ENCODE measurements at places on chromosomes 5 and 9.

DNA sequence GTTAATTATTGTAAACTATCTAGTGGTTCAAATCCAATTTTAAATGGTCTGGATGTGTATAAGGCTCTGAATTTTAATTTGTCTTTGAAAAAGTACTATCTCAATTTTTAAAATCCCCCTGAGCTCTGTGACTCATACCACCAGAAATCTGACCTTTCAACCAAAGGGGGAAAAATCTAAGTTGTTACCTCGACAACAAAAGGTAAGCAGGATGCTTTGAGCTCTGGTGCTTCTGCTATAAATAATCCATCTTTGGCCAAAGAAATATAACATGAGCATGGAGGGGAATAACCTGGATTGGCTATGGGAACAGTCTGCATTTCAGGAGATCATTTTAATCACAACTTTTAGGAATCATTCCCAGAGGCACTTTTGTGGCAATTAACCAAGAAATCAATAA lies 76.3 kb upstream of the PCSK1 start:
- no peak for DNase-seq

DNA sequence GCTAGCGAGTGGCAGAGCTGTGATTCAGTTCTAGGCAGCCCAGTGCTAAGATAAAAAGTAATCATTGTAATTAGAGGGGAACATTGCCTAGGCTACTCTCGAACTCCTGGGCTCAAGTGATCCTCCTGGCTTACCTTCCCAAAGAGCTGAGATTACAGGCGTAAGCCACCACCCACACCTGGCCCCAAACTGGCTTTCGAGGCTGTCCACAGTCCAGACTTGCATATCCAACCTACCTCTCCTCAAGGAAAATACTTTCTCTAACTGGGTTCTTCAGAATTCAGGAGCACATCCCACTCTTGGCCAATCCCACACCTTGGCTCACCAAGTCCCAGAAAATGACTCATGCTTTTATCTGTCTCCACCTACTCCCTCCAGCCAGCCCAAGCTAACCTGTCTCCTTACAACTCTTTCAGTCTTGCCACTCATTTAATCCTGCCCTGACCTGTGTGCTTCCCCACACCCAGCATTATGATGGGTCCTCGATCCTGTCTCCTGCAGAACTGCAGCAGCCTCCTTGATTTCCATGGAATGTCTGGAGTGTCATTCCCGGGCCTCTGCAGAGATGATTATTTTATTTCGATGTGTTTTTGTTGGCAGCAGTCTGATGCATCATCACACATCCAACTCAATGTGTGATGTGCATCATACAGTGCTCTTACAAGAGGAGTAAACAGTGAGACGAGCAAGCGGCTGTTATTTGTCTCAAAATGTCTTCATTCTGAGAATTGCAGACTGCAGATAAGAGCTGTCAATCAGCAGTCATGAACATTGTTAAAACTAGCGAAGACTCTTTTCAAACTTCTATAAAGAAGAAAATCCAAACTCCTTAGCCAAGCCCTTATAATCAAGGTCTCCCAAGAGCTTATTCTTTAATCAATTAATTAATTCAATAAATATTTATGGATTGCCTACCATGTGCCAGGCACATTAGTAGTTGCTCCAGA lies 167.3 kb downstream of the SEC61B start:
- DNase-seq = no peak

DNA sequence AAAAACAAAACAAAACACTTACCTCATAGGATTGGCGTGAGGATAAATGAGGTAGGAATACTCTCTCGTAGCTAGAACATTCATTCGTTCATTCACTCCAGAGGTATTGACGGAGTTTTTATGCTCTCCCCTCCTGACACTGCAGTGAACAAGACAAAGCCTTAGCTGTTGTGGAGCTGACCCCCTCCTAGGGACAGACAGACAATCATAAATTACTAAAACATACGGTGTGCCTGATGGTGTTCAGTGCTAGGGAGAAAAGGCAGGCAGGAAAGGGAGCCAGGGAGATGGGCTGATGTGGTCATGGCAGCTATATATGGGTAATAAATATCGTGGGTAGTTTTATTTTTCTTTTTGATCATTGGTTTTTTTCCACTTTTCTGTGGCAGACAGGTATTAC lies 5.7 kb upstream of the BRD3 start:
- DNase-seq = no peak

DNA sequence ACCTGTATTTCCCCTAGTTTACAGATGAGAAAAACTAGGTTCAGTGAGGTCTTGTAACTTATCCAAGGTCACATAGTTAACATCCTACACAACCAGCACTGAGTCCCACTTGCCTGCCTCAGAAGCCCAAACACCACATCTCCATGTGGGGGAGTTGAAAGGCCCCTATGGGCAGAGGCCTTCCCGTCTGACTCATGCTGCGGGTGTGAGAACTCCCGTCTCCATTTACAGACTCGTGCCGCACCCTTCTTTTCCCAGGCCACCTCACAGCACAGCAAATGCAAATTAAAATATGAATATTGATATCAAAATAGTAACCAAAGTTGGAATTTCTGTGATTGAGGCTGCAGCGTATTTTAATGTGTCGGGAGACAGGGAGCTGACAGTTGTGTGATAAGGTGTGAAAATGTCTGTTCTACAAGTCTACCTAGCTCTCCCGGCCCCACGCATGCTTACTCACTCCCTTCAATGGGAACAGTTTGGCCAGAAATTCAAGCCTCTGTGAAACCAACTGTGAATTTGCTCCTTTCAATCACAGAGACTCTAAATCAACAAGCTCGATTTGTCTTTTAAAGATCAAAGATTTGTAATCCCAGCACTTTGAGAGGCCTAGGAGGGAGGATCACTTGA lies 90.1 kb downstream of the CRB2 start:
- no peak for DNase-seq

DNA sequence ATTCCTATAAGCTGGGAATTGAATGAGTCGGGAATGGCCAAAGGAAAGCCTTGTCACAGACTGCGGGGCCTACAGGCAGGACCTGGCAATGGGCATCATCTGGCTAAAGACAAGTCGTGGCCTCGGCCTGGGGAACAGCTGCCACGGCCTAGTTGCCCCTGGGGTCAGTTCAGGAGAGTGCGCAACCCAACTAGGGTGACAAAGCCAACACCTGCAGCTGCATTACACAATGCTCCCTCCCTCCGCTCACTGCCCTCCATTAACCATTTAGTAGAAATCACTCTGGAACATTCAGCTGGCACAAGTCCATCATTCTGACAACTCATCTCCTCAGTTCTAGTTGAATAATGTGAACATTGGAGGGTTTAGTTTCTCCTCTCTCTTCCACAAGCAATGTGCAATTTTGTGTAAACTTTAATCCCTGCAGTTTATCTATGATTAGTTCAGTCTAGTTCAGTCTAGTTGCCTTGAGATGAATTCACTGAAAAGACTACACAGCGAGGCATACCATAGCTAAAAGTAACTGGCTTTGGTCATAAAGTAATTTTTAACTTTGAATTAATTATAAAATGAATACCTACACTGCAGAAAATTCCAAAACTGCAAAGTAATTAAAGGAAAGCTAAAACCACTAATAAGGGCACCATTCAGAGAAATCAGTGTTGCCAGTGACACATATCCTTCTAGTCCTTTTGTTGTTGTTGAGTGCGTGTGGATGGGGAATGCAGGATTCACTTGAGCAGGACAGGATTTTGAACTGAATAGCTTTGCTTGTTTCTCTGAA lies 5.1 kb downstream of the GLDC start:
- DNase-seq = no peak

DNA sequence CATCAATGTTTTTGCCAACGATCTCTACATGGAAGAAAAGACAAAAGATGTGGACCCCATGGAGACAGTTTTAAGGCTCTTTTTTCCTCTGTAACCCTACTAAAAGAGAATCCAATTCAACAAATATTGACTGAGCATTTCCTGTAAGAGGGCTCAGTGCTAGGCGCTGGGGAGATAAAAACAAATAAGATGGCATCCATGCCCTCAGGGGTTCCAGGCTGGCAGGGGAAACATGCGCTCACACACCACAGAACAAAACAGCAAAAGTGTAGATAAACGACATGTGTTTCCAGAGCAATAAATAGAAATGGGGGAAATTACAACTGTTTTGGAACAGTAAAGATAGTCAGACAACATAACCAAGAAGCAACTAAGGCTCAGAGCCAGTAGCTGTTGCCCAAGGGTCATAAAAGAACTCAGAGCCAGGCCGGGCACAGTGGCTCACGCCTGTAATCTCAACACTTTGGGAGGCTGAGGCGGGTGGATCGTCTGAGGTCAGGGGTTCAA lies 25.2 kb downstream of the ZNF608 start:
- no peak for DNase-seq

- no peak for DNase-seq
These were observed 59.5 kb upstream of the SYNPO start for GRCh38 chr5:150580917-150581316.

Data from NCI-H1436 (cell line).